ENCODE measurements at places on chromosomes 11 and 22.

GRCh38 chr11:118623269-118623655 is 15.8 kb downstream of the PHLDB1 start:
- no peak for DNase-seq

GRCh38 chr11:18367431-18367830 is 26.9 kb upstream of the LDHA start:
- DNase-seq: no peak

DNA sequence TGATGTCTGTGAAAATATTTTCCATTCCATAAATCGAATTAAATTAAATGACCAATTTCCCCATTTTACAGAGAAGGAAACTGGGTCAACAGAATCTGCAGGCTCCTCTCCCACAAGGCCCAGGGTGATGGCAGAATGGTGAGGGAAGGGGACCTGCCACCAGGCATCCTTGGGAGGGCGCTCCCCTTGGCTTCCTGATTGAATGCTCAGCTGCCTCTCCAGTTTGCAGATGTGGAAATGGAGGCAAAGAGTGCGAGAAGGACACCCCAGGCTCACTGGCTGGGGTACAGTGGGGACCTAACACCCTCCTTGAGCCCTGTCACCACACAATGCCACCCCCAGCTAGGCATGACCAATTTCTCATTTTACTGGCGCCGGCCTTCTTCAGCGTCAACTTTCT is 28.5 kb upstream of the CSNK1E start:
- DNase-seq: no peak

DNA sequence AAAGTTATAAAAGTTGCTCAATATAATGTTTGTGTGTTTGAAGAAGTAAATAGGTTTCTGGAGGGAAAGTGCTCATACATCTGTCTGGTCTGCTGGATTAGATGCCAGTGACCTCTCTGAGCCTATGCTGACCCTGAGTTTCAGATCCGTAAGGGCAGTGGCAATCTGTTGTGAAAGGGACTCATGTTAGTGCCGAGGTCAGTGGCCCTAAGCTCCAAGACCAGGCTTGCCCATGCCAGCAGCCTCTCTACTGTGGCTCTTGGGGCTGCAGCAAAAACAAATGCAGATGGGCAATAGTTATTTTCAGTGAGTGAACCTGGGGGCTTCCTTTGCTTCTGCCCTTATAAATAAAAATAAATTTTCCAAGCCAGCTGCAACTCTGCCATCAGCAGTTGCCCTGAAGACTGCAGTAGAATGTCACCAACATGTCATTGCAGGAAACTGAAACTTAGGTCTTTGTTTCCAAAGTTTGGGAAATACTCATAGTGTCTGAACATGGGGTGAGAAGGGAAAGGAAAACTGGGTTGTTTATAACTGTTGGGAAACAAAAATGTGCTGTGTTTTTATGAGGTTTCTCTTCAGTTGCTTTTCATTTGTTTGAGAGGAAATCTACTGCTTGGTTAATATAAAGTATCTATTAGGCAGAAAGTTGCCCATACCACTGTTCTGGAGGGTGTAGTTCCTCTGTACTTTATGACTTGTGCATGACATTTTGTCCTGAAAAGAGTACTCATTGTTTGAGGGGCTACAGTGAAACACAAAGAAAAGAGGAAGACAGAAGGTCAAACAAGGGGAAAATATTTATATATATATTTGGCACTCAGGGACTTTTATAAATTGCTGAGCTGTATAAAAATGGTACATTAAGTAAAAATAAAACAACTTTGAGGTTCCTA is 9.5 kb upstream of the MS4A4E start:
- no peak for DNase-seq

DNA sequence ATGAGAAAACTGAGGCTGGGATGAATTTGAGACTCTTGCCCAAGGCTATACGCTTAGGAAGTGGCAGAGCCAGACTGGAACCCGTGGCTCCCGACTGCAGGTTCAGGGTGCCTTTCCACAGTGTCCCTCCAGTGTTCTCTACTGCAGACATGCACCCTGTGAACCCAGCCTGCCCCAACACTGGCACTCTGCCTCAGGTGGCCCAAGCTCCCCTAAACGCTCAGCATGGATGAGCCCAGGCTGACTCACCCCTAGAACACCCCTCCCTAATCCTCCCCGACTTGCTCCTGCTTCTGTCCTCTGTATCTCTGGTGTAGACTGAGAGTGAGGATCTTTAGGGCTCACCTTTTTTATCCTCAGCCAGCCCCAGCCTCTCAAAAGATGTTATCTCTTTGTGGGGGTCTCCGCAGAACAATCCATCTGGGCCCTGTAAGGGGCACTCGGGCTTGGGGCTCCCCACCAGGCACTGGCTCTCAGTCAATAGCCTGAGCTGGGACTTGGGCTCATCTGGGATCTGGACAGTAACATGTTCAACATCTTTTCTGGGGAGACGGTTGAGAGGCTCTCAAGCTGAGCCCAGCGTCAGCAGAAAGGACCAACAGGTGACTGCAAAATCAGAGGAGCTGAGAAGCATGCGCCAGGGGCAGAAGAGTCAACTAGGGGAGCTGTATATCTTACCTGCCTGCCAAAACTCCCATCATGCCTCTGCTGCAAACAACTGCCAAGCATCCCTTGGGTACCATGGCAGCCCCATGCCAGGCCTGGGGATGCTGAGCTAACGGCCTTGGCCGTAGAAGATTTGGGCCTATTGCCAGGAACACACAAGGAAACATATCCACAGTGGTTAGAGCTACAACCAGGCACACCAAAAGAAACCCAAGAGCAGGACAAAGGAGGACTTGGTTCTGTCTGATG is 176.2 kb downstream of the BUD13 start:
- no peak for DNase-seq

DNA sequence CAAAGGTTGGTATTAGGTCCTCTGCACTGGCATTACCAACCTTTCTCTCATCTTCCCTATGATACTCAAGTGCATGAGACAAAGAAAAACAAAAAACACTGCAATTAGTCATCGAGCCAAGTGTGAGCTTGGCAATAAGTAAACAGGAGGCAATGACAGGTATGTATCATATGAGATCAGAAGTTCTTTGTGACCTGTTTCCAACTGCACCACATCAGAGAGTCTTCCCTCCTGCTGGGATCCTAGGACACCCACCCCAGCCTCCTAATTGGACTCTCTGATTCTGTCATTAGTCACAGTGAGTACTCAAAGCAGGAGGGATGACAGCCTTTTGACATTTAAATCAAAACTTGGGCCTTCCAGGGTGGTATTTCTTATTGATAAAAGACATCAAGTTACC is 7.8 kb upstream of the JAML start:
- DNase-seq: no peak

GRCh38 chr11:122140500-122140899 is 24.5 kb upstream of the BLID start:
- DNase-seq: no peak

DNA sequence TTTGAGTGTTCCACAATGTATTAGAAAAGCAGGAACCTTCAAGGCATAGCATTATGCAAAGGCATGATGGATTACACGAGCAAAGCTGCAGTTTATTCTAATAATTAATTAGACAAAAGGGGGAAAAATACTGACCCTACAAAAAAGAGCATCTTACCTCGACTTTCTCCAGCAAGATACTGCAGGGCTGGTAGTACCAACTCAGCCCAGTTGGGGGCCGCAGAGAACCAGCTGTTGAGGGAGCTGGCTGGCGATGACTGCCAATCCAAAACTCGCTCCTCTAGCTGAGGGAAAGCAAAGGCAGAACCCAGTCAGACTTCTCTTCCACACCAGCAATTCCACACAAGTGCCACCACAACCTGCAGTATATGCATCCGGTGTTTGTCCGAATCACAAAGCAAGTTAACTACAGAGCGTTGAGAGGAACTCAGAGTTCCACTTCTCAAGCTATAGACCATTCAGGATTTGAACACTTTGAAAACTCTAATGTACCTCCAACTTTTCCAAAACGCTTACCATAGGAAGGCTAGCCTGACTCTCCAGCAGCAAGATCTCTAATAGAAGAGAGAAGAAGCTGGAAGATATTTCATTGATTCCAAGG is 13.7 kb downstream of the NFRKB start:
- DNase-seq: peak; percentile 25

- DNase-seq: no peak
These were observed 266.0 kb upstream of the NARS2 start for GRCh38 chr11:78840623-78841022.

- no peak for DNase-seq
These were observed 138.5 kb upstream of the NCAM1 start for GRCh38 chr11:112822478-112823274.

DNA sequence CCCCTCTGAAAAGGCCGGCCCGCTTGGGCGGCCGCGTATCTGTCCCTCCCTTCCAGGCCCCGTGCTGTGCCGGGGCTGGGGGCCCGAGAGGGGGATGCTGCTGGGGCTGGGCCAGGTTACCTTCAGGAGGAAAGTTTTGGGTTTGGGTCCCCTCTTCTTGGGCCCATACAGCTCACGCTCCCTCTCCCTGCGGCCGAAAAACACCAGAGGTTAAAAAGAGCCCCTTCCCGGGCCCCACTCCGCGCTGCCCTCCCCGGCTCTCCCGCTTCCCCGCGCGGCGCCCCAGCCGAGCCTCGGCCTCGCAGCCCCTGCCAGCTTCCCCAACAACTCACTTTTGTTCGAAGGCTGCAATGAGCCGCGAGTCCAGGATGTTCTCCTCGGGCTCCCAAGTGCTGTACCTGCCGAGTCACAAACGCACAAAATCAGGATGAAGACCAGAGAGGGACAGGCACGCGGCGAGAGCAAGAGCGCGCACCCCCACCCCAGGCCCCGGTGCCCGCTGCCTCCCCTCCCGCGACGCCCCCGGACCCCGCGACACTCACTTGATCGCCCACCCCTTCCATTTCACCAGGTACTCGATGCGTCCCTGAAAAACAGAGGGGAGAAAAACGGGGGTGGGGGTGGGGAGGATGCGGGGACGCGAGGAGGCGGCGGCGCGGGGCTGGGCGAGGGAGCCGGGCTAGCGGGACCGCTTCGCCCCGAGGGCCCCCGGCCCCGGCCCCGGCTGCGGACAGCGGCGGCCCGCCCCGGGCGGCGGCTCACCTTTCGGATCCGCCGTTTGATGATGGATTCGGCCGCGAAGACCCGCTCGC is 450 bp downstream of the CBX6 start:
- DNase-seq: no peak

DNA sequence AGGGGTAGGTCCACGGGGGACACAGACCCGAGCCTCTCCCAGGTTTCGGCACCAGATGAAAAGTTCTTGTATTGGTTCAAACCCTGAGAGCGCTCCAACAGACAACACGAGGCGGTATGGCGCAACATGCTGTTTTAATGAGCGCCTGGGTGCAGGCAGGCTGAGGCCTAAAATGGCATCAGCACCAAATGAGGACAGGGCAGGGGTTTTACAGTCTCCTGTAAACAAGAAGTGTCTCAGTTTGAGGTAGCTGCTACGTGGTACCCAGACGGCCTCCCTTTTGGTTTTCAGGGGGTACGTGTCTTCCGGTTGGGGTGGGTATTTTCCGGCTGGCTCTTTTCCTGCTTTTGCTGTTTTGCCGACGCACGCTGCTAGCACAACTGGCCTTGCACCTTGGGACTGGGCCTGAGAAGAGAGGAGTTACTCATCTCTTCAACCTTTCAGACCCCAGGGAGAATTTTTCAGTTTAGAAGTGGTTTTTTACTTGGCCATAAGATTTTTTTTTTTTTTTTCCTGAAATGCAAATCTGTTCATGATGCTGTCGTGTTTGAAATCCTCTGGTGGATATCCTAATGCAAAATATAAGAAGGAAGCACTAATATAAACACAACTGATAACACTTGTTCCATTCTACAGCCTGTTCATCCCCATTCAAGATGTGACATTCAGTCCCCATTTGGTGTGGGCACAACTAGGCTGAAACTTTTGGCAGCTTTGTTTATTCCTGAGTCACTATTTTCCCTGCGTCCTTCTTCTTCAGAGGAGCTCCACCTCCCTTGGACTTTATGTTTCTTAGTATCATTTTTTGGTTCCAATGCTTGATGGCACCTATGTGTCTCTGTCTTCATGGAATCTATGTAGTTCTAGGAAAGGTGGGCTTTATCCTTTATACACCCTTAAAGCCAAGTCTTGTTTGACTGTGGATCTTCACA is 6.5 kb downstream of the PPFIBP2 start:
- DNase-seq: no peak
